ENCODE measurements at places on chromosomes 2 and 18.

DNA sequence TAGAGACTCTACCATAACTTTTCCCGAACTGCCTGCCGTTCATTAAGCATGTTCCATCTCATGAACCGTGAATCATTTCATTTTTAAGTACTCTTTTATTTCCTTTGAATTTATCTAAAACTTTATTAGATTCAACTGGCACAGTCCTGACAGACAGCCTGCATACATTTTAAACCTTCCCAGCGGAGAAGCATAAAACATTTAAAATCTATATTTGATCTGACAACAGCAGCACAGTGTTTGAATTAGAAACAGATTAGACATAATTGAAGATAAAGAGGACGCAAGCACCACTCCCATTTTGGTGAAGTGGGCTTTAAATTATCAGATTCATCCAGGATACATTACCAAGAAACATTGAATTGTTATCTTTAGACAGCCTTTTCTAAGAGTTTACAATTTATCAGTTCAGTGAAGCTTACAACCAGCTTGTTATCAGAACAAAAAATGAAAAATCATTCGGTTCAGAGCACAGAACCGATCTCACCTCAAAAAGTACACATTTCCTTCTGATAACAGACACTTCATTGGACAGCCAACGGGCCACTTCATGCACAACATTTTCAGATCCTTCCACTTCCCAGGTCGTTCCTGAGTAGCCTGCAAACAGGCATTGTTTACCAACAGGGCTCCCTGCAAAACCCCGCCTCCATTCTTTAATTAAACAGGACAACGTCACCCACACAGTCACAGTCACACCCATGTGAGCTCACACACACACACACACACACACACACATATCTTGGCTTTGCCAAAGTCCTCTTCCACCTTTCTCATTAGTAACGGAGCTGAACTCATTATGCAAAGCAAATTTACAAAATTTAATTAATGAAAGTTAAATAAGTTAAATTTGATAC lies 171.2 kb downstream of the SP3 start:
- DNase-seq: no peak

- no peak for DNase-seq
These were observed 154.9 kb downstream of the AQP4 start for GRCh38 chr18:26710470-26711096.

- no peak for DNase-seq
These were observed 557.1 kb upstream of the CHAC2 start for GRCh38 chr2:53210538-53210937.

DNA sequence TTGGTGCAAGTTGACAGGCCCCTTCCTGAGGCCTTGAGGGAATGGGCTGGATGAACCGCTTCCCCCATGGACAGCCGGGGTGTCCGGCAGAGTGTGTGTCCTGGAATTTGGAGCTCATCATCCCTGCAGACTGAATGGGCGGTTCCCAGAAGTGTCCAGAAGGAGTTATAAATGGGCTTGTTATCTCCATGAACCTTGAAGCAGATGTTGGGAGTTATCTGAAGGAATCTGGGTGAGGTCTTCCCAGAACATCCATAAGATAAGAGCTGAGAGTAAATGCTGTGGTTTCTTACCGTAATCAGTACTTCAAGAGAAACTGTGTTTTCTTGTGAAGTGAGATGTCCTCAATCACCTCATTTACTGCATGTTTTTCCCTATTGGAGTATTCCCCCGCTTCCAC lies 21.1 kb downstream of the PLB1 start:
- no peak for DNase-seq

Measured in left hindlimb (tissue), 1 donor.